ENCODE measurements at places on chromosomes 5 and 9. TPM values are rescaled to one million over a fixed set of nuclear protein-coding genes. Genes with fewer than 3 reads are reported as not detected.

PCDHB8 gene
- 0.87 TPM for total RNA-seq

- DNase-seq: no peak
Observed at GRCh38 chr9:93061791-93062763, 3.6 kb downstream of the SUSD3 start.

IFNE gene
- not detected for total RNA-seq

GRCh38 chr5:96881511-96882115, 5.3 kb downstream of the ERAP2 start:
- no peak for DNase-seq

DNA sequence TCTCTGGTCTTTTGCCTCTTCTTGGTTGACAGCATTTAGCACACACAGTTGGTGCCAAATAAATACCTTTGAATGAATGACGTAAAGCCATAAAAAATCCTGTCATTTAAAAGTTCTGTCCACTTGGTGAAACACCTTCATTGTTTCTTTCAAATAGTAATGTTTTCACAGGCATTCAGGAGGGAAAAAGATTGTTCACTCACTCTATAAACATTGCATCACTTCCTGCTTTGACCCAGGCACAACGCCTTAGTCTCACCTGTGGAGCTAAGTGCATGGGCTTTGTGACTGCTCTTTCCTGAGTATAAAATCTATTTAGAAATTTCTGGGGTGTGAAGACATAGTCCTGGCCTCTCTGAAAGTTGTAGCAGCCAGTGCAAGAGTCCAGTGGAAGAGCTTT, 88.9 kb upstream of the CXCL14 start:
- DNase-seq: no peak

PCDHB3 gene
- total RNA-seq: 0.65 TPM

- DNase-seq: no peak
Observed at GRCh38 chr9:96441798-96442445, 8.0 kb upstream of the HABP4 start.

Data from psoas muscle (tissue), 8 donors.